Activated naive CD4-positive, alpha-beta T cell treated with anti-CD3 and anti-CD28 coated beads for 36 hours (primary cell): ENCODE measurements at places on chromosomes 7 and 10.
A peak's percentile ranks its signal among the peaks of the same experiment; 100 is the strongest.

- DNase-seq, result no peak
Measured at GRCh38 chr10:21744223-21744622, 210.2 kb downstream of the MLLT10 start.

DNA sequence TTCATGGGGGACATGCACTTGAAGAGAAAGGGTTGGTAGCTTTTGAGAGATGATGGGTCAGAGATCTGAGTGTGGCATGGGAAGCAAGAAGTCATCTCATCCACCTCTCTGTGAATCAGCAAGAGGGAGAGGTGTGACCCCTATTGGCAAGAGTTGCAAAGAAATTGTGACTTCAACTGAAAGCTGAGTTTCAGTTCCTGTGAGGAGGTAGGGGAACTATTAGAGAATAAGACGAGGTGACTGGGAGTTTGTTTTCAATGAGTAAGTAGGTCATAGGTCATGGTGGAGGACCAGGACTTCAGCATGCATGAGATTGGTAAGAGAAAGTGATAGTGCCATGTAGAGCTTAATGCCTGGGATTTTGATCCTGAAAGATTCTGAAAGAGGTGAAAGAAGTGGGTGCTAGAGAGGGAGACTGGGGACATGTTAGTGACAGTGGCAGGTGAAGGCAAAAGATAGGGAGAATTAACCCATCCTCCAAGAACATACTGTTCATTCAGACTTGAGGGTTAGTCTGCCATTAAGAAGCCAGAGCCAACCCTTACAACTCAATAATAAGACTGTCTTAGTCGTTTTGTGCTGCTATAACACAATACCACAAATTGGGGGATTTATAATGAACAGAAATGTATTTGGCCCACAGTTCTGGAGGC, 75.5 kb upstream of the CAPZA2 start:
- DNase-seq, result peak; percentile 63

DNA sequence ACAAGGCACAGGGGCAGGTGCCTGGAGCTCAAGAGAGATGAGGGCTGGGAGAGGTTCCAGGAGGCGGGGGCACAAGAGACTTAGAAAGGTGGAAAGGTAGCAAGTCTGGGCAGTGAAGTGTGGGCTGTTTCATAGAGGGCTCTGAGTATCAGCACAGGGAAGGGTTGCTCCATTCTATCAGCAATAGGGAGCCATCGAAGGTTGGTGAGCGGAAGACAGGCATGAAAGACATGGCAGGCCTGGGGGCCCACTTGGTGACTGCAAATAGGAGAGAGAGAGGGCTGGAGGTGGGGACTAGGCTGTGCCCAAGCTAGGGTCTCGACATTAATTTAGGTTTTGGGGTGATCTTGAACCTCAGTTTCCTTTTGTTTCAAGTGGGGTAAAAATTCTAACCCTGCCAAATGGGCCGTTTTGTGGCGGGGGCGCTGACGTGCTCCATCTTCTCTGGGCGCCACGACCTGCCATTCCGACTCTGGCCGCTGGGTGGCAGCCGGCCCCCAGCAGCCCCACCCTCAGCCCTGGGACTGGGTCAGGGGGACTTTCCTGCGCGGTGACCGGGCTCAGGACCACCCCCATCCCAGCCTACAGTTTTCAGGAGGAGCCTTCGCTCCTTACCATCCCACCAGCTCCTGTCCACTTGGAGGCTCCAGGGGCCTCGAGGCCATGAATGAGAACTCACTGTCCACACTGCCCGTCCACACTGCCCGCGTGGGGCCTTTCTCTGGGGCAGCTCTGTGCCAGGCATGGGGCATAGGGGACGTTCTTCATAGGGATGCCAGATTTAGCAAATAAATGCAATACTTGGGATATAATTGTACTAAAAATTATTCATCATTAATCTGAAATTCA, 37.2 kb upstream of the PCBD1 start:
- peak; percentile 60 for DNase-seq

DNA sequence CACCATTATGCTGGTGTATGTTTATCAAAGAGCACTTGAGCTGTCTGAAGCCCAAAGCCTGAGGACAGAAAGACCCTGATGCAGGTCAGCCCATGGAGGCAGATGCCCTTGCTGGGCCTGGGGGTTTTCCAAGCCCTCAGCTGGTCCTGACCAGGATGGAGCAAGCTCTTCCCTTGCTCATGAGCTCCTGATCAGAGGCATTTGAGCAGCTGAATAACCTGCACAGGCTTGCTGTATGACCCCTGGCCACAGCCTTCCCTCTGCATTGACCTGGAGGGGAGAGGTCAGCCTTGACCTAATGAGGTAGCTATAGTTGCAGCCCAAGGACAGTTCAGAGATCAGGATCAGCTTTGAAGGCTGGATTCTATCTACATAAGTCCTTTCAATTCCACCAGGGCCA, 13.0 kb downstream of the AQP1 start:
- DNase-seq, result no peak

DNA sequence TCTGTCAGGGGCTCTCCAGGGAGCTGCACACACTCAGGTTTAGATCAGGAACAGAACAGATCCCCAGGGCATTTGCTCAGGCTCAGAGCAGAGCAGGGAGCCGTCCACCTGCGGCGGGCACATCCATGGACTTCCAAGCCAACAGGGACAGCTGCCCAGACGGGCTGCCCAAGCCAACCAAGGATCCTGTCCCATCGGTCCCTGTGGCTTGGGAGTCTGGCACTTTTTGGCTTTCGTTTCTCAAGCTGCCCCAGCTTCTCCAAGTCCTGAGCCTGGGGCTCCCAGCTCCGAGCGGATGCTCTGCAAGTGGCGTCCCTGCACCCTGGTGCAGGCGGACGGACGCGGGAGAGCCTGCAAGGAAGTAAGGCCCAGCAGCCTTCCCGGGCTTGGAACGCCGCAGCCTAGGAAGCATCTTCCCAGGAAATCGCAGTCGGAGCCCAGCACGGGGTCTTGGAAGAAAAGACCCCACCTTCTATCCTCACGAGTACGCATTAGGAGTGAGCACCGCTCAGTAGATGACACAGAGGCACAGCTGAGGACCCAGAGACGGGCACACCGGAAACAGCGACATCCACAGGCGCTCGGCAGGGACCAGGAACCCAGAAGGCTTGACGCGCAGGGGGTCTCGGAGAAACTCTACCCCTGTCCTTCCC, 6.0 kb downstream of the GPR146 start:
- no peak for DNase-seq

DNA sequence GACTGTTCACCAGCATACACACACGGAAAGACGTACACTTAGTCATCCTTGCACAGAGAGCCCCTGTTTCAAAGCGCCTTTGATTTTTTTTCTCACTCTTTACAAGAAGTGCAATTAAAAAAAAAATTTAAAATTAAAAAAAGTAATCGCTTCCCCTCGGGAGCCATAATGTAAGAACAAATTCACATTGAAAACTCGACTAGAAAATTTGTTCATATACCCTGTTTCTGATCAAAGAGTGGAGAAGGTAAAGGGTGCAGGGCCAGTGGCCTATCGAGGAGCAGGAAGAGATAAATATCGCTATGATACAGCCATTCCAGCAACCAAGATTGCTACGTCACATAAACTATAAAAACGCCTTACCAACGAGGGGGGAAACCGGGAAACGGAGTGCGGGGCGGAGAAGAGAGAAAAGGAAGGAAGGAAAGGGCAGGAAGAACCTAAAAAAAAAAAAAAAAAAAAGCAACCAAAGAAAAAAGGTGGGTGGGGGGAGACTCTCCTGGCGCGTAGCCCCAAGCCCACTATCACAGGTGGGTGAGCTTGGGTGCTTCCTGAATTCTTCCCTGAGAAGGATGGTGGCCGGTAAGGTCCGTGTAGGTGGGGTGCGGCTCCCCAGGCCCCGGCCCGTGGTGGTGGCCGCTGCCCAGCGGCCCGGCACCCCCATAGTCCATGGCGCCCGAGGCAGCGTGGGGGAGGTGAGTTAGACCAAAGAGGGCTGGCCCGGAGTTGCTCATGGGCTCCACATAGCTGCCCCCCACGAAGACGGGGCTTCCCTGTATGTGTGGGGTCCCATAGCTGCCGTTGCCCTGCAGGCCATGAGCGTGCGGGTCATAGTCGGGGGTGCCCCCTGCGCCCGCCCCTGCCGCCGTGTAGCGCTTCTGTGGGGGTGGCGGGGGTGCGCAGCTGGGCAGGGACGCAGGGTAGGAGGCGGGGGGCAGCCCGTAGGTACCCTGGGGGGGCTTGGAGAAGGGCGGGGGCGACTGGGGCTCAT, 5.2 kb upstream of the HOXA2 start:
- DNase-seq, result no peak
